Stimulated activated CD8-positive, alpha-beta memory T cell treated with anti-CD3 and anti-CD28 coated beads, Interleukin-4, amount 100 ng/mL, for 4 hours (primary cell): ENCODE measurements at places on chromosomes 3 and 15.

- no peak for DNase-seq
Measured at GRCh38 chr3:108471426-108471825, 39.0 kb downstream of the MYH15 start.

DNA sequence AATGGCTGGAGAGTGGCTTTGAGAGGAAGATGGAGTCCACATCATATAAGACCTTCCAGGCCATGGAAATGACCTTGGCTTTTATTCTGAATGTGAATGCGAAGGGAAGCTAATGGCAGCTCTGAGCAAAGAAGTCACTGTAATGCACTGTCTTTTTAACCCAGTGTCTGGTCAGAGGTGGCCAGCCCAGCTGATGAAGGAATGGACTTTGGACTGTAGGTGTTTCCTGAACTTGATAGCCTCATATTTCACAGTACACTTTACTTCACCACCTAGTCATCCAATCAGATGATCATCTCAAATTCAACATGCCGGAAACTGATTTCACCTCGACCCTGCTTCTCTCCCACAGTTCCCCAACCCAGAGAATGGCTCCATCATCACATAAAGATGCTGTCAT is 33.4 kb downstream of the DCLK3 start:
- no peak for DNase-seq

- no peak for DNase-seq
Measured at GRCh38 chr3:171741377-171741776, 68.9 kb downstream of the PLD1 start.

GRCh38 chr3:126119976-126120375 is 36.1 kb upstream of the SLC41A3 start:
- DNase-seq = no peak
